ENCODE measurements at places on chromosomes 1 and 21.

DNA sequence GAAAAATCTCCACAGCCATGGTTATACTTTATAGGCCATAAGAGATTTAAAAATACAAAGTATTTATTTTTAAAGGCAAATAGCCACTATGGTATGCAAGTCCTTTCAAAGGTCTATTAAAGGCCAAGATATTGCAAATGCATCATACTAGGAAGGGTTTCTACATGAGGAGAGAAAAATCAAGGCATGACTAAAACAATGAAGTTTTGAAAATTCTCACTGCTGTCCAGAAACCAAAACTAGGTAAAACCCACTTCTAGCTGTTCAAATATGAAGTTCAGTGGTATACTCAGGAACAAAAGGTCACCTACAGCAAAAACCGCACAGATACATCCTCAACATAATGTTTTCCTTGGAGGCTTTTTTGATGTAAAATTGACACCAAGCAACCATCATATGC, 75.0 kb downstream of the EPS15 start:
- no peak for DNase-seq

GRCh38 chr1:212990276-212990675, 25.4 kb downstream of the ANGEL2 start:
- DNase-seq = no peak

DNA sequence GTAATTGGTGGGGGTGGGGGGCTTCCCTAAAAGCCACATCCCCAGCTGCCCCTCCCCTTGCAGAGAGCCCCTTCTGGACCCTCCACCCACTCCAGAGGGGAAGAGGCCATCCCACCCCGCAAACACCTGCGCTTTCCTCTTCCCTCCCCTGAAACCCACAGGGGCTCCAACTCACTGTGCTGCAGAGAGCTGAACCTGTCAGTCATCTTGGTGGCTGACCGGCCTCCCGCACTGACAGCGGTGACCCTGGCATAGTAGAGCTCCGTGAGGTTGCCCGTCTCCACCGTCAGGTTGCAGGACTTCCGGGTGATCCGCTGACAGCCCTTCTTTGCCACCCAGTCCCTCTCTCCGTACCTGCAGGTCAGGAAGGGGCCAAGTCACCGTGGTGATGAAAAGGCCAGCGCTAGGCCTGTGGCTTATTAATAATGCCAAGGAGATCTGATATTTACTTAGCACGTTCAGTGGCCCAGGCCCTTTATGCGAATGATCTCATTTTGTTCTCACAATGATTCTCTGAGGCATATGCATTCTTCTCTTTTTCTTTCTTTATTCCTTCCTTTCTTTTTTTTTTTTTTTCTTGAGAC, 5.9 kb downstream of the IL22RA1 start:
- no peak for DNase-seq

GRCh38 chr1:205440476-205441317, 15.1 kb downstream of the BLACAT1 start:
- DNase-seq = peak; percentile 89

DNA sequence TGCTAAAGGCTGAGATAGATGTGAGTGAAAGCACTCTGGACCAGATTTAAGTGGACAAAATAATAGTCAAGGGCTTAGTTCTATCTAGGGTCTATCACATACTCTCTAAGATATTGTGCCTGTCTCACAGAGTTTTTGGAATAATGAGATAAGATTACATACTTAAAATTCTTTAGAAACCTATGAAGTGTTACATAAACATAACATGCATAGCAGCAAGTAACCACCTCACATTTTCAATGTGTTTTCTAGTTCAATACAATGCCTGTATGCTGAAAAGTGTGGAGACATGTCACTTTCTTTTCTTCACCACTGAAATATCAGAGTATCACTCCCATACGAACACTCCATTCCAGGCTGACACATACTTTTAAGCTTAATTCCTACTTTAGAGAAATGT, 16.2 kb downstream of the SDCCAG8 start:
- DNase-seq = no peak

DNA sequence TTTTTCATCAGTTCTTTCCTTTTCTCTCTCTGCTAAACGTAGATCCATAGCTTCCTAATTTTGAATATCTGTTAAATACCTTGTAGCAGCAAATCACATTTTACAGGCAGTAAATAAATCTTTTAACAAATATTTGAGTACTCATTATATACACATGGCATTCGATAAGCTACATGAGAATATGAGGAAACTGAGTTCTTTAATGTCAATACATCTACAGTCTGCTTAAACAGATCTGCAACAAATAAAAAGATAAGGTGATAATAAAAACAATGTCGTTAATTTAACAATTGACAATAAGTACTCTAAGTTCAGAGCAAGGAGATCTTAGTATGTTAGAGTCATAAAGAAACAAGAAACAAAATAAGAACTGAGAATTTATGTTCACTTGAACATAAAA, 42.9 kb downstream of the SELENOF start:
- no peak for DNase-seq

DNA sequence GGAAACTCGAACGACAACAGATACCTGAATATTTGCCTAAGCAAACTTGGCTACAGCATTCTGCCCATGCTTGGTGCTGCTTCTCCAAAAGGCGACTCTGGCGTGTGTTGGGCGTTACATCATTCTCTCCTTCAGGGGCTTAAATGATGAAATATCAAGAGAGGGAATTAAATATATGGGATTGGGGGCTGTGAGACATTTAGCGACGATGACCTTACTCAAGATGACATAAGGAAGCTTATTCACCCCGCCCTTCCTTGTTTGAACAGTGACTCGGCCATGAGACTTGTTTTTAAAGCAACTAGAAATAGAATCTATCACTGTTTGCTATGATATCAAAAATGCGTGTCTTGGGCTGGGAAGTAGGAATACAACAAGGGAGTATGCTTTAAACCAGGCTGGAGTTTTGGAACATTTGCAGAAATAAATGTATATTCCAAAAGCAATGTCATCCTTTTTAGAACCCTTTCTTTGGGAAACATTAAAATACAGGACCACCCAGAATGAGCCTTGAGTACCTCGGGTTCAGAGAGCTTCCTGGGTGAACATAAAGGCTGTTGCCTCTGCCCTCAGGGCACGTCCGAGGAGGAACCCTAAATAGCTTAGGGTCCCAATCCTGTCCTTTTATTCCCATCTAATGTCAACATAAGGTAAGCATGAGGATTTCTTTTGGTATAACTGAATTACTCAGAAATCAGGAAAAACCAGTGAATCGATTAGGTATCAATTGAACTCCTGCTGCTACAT, 123.3 kb upstream of the SLC45A1 start:
- no peak for DNase-seq

DNA sequence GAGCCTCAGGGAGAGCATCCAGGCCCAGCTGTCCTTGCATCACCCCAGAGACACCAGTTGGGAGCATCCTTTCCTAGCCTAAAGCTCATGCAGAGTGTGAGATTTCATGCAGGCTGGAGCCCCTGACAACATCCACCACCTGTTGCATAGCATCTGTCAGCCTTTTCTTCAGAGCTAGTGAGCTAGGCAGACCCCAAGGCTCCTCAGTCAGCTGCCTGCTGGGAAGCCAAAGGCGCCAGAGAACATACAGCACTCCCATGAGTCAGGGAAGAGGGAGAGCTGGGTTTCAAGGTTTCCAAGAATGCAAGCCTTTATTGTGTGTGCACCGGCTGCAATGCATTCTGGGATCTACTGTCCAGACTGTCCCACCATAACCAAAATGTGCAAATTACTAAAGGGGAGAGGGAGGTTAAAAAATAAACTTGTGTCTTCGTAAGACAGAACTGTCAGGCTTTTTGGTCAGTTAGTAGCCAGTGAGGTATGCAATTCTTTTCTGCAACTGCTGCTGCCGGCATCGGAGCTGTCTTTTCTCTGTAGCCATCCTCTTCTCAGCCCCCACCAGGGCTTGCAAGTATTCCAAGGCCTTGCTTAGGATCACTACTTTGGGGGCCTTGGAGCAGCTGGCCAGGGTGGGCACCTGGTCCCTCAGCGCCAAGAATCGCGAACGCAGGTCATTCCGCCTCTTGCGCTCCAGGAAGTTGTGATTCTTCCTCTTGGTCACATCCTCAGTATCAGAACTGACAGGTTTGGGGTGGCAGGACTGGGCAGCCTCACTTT, 4.6 kb downstream of the MYCL start:
- no peak for DNase-seq

DNA sequence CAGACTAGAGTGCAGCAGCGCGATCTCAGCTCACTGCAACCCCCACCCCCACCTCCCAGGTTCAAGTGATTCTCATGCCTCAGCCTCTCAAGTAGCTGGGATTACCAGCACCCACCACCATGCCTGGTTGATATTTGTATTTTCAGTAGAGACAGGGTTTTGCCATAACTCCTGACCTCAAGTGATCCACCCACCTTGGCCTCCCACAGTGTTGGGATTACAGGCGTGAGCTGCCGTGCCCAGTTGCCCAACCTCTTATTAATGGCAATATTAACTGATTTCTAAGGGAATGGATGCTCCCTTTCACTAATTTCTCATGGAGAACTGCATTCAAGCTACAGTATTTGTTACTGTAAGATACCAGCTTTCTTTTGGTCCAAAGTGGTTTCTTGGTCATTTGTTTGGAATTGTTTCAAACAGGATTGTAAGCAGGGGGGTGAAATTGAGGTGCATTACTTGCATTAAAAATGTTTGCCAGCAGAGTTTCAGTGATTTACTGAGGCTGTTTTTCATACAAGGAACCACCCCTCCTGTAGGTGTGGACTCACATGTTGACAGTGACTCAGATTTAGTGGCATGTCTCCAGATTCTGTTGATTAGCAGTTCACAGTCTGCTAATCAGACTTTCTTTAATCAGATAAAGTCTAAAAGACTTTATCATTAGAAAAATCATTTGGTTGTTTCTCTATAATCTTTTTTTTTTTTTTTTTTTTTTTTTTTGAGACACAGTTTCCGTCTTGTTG, 3.9 kb upstream of the TGFBR3 start:
- no peak for DNase-seq

DNA sequence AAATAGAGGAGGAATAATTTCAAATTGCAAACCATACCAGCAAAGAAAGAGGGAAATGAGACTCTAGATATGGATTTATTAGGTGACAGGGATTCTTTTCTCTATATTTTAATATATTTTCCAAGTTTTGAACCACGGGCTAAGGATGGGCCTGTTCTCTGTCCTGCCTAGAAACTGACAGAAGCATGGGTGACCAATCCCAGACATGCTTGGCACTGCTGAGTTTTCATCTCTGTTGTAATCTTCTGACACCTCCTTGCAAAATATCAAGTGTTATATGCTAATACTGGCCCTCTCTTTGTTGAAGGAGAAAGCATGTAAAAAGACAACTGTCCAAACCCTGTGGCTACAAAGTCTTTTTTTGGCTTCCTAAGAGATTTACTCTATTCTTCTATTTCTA, 774 bp upstream of the ANGPTL7 start:
- no peak for DNase-seq

- no peak for DNase-seq
These were observed 39.5 kb downstream of the PTPRC start for GRCh38 chr1:198678301-198678836.

DNA sequence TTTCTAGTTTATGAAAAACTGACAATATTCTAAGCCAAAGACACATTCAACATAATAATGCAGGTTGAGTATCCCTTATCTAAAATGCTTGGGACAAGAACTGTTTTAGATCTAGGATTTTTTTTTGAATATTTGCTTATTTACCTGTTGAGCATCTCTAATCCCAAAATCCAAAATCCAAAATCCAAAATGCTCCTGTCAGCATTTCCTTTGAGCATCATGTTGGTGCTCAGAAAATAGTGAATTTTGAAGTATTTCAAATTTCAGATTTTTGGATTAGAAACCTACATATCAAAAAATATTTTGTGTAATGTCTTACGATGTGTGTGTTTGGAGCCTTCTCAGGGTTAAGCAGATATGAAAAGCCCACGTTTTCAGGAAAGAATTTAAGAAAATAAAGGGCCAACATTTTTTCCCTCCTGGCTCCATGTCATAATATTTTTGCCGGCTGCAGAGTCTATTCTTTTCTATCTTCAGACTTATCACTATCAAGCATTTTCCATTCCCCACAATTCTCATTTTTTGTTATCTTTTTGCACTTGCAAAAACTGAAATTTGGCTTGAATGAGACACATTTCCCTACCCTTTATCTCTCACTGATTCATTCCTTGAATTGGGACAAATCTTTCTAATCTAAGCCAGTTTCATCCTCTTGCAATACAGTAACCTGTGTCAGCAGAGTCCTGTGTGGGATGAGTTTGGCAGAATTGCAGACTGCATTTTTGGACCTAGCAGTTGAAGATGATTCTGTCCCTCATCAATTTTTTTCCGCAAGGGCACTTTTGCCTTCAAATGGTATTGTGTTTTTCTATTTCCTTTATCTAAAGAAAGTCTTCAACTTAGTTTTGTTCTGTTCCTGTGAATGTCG, 233.9 kb downstream of the DISC1 start:
- DNase-seq = no peak

- no peak for DNase-seq
These were observed 25.6 kb upstream of the TMCO2 start for GRCh38 chr1:40221977-40222772.

- no peak for DNase-seq
These were observed 2.8 kb downstream of the TNFRSF1B start for GRCh38 chr1:12169442-12170135.

DNA sequence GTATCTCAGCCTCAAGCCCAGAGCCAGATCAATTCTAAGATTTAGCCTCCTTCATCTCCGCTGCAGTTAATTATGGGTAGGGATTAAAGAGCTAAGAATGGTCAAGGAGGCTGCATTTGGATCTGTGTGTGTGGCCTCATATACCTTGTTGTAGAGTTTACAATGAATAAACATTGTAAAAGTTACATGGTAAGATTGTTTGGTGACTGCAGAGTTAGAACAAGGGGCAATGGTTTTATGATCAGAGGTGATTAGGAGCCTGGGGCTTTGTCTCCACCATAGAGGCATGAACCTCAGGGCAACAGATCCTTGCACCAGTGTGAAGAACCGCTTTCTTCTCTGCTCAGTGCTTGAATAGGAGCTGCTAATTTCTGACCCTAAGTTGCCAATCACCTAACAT, 77.0 kb upstream of the MARK1 start:
- no peak for DNase-seq
